ENCODE measurements at places on chromosomes 1 and 21.

- DNase-seq = no peak
These were observed 90.7 kb upstream of the DUSP10 start for GRCh38 chr1:221832617-221833016.

DNA sequence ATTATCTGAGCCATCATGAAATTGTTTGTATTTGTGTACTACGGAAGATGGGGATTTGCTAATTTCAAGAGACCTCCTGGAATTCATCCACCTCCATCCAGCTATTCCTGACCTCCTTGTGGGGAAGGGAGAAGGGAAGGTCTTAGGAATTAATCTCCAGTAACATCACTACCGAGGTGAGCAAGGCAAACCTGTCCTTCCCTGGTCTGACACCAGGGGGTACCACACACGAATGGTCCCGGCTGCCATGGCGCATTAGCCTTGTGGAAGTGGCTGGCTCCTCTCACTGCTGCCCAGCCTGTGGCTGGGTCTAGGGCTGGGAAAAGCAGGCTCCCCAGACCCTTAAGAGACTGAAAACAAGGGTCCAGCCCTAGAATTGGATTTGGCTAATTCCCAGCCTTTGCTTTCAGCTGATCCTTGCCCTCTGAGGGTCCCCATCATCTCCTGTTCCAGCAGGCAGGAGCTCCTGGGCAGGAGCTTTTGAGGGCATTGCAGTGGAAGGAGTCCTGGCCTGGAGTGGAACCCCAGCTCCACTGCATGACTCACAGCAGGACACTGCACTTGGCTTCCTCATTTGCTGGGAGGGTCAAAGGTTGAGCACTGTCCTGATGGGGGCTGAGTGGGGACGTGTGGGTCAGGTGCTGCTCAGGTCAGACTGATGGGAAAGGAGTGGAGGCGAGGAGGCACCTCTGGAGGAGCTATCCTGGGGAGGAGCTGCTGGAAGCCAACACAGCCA, 34.8 kb downstream of the RIMS3 start:
- no peak for DNase-seq

GRCh38 chr1:18633422-18634155, 2.9 kb downstream of the PAX7 start:
- no peak for DNase-seq

DNA sequence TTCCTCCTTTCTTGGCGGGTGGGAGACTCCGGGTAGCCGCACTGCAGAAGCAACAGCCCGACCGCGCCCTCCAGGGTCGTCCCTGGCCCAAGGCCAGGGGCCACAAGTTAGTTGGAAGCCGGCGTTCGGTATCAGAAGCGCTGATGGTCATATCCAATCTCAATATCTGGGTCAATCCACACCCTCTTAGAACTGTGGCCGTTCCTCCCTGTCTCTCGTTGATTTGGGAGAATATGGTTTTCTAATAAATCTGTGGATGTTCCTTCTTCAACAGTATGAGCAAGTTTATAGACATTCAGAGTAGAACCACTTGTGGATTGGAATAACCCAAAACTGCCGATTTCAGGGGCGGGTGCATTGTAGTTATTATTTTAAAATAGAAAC, 2.5 kb downstream of the OLIG2 start:
- no peak for DNase-seq

DNA sequence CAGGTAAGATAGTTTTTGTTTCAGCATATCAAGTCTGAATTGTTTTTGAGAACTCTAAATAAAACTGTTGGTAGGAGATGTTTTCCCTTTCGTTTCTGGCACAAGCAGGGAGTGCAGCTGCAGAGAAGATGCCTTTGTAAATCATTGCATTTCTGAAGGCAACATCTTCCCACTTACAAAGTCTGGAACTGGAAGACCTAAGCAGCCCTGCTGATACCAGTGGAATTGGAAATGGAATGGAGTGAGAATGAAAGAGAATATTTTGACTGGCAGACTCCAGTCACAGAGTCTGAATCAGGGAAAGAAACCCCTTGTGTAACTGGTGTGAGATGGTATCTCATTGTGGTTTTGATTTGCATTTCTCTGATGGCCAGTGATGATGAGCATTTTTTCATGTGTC, 815.6 kb downstream of the LTN1 start:
- no peak for DNase-seq

DNA sequence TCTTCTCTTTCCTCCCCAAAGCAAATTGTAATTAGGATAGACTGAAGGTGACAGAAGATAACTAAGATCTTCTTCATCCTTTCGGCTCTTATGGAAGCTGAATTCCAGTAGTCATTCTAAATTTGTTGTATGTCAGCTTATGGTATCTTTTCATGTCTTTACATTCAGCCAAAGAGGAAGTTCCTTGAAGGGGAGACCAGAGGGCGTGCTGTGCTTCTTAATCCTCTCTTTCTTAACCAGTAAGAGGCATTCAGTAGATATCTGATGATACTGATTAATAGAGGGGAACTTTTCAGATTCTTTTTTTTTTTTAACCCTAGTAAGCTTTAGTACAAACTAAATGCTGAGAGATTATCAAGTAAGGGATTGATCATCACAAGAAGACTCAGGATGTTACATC, 102.3 kb downstream of the OSBPL9 start:
- DNase-seq = no peak

- no peak for DNase-seq
These were observed 1.6 kb upstream of the MX2 start for GRCh38 chr21:41360072-41360821.

- no peak for DNase-seq
These were observed 38.2 kb upstream of the KIRREL1 start for GRCh38 chr1:157955221-157955620.

DNA sequence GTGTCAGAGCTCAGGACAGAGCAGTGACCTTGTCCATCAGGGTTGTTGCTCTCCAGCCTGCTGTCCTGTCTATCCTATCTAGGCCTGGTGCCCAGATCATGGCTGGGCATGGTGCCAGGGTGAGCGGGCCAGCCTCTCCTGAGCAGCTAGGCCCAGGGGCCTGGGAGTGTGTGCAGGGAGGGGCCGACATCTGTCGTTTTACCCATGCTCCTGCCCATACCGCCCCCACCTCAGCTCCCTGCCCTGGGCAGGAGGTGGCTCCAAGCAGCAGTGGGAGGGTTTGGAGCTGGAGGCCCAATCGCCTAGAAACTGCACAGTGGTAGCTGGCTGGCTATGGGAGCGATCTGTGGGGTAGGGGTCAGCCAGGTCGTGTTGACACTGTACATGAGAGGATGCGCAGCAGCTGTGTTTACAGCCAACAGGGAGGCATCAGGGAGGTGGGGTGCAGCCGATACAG, 6.5 kb downstream of the INSRR start:
- no peak for DNase-seq

DNA sequence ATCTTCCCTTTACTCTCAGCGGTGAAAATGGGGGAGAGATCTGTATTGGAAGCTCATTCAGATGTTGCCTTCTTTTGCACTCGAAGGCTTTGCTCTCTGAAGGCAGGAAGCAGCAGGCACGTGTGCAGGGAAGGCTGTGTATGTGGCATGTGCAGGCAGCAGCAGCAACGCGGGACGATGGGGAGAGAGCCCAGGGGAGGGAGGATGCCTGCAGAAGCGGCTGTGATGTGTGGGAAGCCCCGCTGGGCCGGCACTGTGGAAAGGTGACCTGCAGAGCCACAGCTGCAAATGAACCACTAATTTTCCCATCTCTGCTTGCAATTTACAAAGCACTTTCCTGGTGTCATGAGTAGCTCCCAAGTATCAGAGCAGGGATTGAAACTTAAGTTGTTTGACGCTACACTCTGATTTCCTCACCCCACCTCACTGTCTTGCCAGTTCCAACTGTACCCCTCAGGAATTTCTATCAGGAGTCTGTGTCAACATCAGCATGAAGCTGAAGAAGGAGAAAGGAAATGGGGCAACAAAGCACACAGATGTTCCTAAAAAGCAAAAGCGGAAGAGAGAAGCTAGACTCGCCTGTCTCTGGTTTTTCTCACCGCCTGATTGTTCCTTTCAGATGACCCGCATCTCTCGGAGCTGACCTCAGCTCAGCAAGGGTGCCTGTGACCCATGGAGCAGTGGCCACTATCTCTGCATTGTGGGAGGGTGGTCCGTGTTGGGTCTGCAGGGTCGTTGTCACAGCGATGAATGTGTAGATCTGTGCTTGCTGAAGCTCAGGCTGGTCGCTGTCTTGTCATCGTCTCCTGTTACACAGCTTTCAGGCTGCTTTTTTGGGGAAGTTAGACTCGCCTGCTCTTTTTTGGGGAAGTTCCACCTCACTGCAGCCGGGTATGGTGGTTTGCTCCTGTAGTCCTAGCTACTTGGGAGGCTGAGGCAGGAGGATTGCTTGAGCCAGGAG, 156.1 kb downstream of the KIF26B start:
- DNase-seq = no peak

DNA sequence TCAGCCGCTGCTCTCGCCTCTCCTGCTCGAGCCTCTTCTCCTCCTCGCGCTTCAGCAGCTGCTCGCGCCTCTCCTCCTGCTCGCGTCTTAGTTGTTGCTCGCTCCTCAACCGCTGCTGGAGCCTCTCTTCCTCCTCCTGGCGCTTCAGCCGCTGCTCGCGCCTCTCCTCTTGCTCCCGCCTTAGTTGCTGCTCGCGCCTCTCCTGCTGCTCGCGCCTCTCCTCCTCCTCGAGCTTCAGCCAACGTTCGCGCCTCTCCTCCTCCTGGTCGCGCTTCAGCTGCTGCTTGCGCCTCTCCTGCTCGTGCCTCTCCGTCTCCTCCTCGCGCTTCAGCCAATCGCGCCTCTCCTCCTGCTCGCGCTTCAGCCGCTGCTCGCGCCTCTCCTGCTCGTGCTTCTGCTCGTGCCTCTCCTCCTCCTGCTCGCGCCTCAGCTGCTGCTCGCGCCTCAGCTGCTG, 3.7 kb downstream of the TCHH start:
- DNase-seq = no peak

- no peak for DNase-seq
These were observed 162.3 kb upstream of the ADAMTS5 start for GRCh38 chr21:27129215-27129614.

- no peak for DNase-seq
These were observed 59.5 kb upstream of the KCNA3 start for GRCh38 chr1:110734133-110734680.

DNA sequence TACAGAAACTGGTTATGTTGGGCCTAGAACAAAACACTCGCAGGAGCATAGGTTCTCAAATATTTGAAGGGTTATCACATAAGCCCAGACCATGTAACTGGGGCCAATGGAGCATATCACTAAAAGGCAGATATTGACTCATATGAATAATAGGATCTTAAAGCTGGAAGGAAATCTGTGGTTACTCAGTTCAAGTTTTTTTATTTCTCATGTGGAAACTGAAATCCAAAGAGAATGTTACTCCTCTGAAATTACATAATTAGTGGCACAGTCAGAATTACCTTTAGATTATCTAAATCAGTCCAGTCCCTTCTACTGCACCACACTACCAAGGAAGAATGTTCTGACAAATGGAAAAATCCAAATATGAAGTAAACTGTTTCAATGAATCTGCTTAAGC, 12.0 kb downstream of the SLAMF8 start:
- no peak for DNase-seq

DNA sequence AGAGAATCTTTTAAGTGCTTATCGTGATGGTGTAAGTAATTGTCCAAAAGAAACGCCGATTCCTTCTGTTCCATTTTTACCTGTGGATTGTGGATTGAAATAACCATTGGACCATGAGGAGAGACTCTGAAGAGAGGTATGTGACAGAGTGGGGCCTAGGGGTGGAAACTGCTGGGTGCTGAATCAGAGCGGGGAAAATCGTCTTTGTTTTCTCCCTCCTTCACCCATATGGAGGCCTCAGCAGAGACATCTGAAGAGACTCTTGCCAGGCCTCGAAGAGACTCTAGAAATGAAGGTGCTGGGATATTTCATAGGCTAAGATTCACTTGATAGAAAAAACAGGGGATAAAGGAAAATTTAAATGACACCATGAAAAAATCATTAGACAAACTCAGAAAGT, 1327.0 kb downstream of the BRINP3 start:
- no peak for DNase-seq

DNA sequence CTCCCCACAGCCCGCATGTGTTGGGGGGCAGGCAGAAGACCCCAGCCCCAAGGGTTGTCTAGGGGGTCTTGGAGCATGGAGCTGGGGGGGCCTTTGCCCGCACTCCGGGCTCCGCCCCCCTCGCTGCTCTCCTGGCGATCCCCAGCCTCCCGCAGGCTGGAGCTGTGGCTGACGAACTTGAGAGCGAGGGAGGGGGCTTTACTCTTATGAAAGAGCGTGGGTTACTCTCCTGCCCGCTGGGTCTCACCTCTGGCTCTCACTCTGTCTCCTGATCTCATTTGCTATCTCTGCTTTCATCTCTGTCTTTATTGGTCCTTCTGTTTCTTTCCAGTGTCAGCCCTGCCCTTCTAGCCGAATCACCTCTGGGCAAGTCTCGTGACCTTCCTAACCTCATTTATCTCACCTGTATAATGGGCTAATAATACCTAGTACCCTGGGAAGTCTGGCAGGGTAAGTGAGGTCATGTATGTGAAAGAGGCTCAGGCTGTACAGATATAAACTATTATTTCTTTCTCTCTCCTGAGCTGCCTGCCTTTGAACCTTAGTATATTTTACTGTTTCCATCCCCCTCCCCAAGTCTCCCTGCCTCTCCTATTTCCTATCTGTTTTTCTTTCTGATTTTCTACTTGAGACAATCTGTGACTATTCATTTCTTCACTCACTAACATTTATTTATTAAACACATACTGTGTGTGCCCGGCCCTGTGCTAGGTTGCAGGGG, 731 bp downstream of the EFNA4 start:
- no peak for DNase-seq

GRCh38 chr1:43803646-43804045, 96.3 kb downstream of the ST3GAL3 start:
- no peak for DNase-seq

DNA sequence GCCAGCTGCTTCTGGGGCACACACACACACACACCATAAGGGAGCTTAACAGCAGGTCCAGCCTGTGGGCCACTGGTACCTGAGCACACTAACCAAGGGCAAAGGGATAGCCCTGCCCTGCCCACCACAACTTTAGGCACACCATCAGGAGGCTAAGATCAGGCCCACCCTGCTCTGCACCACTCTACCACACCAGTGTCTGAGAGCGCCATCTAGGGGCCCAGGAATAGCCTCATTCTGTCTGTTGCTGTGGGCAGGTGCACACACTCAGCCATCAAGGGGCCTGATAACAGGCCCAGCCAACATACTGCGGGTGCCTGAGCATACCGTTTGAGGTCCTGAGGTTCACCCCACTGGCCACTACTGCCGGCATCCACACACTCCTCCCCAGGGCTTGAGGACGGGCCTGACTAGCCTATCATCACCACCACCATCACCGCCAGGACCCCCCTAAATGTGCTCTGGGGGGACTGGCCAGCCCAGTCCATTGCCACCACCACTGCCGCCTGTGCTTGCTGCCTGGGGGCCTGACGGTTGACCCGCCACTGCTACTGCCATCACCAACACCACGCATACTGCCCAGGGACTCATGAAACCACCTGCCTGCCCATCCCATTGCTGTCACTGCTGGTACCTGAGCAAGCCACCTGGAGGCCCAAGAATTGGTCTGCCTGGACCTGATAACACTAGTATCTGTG, 31.3 kb downstream of the NSL1 start:
- no peak for DNase-seq

- no peak for DNase-seq
These were observed 37.9 kb upstream of the MPZL1 start for GRCh38 chr1:167683641-167684502.
